ENCODE measurements at places on chromosomes 4 and X.

DNA sequence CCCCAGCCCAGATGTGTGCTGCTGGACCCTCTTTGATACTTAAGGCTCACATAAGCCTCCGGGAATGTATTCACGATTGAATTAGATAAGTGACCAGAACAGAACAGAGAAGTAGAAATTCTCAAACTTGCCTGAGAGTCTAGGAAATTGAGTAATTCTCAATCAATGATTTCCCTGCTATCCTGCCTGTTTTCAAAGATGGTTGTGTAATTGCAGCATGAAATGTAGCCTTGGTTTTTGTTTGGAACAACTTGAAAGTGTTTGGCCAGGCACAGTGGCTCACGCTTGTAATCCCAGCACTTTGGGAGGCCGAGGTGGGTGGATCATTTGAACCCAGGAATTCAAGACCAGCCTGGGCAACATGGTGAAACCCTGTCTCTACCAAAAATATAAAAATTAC lies 41.2 kb downstream of the TNIP2 start:
- DNase-seq: no peak

- DNase-seq: no peak
Measured at GRCh38 chrX:75086731-75087195, 69.3 kb downstream of the ABCB7 start.

- DNase-seq: no peak
Measured at GRCh38 chr4:25050370-25051078, 19.8 kb upstream of the LGI2 start.

GRCh38 chr4:957581-958313 lies 15.6 kb downstream of the DGKQ start:
- DNase-seq: no peak

- no peak for DNase-seq
Measured at GRCh38 chrX:55342533-55343501, 78.1 kb upstream of the PAGE3 start.

DNA sequence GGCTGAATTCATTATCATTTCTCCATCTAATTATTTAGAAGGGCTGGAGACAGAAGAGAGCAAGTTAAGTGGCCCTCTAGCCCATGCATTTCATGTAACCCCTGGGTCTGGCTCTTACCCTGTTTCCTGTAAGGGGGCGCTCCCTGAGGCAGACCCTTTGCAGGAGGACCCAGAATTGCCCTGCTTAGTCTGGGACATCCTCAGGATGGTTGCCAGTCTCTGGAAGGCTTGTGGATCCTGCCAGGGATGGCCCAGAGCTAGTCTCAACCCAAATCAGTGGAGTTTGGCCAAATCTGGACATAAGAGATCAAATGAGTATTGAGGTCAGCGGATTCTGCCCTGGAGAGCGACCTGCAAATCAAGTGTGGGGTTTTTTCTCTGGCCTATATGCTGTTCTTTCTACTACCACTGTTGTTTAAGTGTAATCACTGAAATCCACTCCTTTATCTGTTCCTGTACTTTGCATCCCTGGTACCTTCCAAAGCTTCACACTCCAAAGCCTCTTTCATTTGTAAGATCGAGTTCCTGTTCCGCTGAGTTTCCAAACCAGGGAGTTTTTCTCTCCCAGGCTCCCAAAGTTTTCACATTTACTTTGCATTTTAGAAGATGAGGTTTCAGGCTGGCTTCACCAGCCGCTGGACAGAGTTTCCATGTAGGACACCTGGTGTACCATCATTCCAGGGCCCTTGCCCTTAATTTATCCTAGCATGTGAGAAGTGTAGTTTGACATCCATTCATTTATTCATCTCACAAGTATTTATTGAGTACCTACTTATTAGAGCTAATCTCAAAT lies 6.3 kb downstream of the KLF3 start:
- DNase-seq: no peak

DNA sequence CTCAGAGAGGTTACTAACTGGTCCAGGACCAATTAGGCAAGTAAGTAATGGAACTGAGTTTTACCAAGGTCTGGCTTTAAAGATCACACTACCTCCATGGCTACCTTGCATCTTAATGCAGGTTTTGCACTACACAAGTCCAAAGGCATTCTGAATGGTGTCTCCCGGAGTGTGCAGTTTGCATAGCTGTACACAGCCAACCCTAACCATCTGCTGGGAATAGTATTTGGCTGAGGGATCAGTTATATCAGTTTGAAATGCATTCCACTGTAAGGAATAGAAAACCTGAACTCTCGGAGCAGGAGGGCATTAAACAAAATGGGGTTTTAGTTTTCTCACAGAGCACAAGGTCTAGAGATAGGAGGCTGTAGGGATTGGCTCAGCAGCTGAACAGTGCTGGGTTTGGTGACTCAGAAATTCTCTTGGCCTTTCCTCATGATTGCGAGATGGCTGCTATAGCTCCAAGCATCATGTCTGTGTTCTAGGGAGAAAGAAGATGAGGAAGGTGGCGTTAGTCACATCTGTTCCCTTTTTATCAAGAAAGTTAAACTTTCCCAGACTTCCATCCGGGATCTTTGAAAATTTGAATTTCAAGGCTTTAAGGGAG lies 177.1 kb downstream of the NHS start:
- no peak for DNase-seq

DNA sequence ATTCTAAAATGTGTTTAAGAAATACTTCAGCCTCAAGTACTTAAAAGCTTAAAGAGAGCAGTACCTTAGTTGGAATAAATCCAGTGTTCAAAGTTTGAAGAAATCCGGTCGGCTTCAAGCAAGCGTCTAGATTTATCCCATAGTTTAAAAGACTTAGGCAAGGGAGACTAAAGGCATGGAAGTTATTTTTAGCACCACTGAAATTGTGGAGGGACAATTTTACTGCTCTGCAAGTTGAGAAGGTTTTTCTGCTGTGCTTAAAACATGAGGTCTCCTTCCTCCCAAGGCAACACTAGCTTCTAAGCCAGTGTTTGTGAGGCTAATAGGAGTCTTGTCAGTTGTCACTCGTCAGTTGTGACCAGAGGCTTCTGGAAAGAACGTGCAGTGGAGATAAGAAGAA lies 183.5 kb downstream of the MSL3 start:
- no peak for DNase-seq

GRCh38 chrX:132231587-132231986 lies 12.3 kb upstream of the RAP2C start:
- no peak for DNase-seq

GRCh38 chr4:45062935-45063545 lies 336.7 kb upstream of the GNPDA2 start:
- no peak for DNase-seq

DNA sequence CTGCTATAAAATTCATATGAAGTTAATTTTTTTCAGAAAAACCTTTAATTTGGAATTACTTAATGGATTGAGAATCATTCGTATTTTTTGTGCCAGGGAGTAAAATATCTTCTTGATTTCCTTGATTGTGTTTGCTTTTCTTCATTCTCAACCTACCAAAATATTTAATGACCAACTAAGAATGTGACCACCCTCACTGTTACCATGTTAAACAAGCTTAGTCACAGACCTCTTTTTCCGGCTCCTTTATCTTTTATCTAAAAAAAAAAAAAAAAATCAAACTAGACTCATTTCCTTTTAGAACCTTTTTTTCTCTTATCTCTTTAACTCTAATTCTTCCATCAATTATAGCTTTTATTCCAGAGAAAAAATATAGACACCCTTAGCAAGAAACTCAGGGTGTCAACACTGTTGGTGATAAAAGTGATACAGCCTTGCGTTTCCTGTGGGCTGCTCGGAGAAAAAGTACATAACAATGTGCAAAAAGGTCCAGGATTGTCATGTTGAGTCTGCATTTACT lies 20.6 kb upstream of the HPGDS start:
- DNase-seq: no peak

DNA sequence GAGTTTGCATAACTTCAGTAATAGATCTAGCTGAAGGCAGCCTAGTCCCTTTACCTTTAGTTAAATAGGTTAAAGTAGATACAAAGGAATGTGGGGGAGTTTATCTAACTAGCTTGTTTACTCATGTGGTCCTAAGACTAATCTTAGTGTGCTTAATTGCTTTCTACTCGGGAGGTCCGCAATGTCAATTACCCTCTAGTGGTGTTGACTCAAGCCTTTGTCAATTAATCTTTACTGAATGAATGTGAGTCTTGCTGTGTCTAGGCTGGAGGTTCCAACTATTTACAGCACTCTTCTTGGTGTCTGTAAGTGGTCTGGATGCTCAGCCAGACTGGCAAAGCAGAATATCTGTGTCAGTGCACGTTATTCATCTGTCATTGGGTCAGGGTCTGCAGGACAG lies 17.9 kb upstream of the YTHDC1 start:
- no peak for DNase-seq

DNA sequence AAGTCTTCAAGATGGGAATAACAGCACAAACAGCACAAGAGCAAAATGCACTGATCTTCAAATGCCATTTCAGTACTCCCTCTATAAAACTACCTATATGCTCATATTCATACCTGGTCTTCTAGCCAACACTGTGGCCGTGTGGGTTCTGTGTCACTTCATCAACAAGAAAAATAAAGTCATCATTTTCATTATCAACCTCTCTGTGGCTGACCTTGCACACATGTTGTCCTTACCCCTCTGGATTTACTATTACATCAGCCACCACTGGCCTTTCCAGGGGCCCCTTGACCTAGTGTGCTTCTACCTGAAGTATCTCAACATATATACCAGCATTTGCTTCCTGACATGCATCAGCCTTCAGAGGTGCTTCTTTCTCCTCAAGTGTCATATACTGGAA lies 59.6 kb upstream of the GPR174 start:
- no peak for DNase-seq

- DNase-seq: no peak
Measured at GRCh38 chr4:77601614-77602187, 3.9 kb upstream of the CXCL13 start.

DNA sequence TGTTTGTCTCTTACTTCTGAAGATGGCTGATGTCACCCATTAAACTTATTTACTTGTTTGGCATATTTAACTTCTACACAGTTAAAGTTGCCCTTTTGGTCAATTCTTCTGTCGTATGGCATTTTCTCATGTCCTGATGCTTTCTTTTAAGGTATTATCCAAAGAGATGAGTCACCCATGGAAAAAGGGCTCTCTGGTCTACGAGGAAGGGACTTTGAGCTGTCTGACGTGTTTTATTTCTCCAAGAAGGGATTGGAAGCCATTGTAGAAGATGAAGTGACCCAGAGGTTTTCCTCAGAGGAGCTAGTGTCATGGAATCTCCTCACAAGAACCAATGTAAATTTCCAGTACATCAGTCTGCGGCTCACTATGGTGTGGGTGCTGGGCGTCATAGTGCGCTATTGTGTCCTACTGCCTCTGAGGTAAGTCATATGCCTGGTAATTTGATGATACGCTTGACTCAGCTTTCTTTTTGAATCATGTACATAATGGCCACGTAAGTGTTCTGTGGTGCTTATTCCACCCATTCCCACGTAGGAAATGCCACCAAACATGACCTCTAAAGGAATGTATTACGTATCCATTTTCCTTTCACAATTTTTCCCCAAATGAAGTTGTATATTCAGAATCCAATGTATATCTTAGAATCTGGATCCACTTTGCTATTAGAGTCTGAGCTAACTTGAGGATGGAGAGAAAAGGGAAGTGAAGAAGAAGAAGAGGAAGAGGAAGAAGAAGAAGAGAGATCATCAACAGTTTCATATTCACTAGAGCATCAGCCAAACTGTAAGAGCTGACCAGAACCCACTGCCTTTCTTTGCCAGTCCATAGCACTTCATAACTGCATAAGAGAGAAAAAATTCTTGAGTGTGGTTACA lies 45.7 kb downstream of the GPAT3 start:
- no peak for DNase-seq

- no peak for DNase-seq
Measured at GRCh38 chrX:125094901-125095300, 224.8 kb upstream of the TEX13C start.

DNA sequence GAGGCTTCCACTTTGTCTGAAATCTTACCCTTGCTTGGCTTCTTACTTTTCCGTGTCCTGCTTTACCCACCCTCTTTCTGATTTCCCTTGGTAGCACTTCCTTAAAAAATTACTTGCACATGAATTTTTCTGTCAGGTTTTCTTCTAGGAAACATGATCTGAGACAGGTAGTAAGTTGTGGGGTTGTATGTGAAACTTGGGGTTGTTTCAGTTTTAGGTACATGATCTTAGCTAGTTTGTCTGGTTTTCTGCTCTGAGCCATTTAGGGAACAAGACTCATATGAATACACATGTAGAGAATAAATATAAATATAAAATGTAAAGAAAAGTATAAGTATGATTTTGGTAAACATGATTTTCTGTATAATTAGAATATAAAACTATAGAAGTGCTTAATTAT lies 17.4 kb upstream of the ARMCX2 start:
- DNase-seq: no peak

DNA sequence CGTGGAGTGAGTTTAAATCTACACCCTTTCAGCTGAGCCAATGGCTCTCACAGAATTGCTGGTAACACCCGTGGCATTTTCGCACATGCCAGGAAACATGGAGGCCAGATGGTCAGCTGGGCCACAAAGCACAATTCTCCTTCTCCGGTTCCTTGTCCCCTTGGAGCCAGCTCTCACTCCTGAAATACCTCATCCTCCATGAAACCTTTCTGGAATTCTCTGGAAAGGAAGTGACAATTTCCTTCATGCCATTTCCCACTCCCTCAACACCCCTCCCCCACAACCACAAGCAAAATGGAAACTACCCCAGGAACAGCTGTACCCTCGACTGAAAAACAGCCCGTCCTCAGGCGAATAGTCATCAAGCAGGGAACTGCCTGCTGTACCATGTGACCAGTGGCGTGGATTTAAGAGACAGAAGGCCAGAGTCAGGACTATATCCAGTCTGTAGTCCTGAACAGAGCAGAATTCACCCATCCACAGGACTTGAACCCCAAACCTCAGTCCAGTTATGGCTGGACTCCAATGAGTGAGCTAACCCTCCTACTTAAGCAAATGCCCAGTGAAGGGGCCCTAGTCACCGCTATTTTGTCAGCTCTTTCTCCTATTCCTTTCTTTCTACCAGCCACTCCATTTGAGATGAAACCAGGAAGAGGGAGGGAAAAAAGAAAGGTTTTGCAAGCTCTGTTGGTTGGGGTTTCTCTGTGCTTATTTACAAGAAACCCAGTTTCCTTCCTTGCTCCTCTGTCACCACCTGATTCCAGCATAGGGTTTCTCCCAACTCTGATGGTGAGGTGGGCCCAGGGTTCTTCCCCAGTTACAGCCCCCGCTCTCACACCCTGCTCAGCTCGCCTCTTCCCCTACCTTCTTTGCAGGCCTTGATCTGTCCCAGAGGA lies 24.5 kb downstream of the ELF4 start:
- no peak for DNase-seq

DNA sequence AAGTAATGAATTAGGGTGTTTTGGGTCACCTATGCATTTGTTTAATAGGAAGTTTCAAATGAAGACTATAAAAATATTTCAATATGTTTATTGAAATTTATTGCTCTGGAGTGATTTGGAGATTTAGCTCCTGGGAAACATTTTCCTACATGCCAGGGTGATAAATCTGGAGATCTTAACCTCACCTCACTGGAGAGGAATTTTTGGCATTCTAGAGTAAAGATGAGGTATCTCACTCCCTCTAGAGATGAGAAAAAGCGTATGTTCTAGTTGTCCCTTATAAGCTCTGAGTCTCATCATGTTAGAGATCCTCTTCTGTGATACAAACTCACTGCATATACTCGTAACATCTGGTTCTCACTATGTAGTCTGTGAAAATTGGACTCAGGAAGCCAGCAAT lies 219.0 kb downstream of the KLHL4 start:
- no peak for DNase-seq

Data from kidney epithelial cell (primary cell).